ENCODE measurements at places on chromosomes 2 and 18.
A peak's percentile ranks its signal among the peaks of the same experiment; 100 is the strongest.

GRCh38 chr2:75047992-75048625 is 89.7 kb downstream of the POLE4 start:
- DNase-seq: no peak

- no peak for DNase-seq
These were observed 53.7 kb upstream of the PARD3B start for GRCh38 chr2:204491528-204491927.

DNA sequence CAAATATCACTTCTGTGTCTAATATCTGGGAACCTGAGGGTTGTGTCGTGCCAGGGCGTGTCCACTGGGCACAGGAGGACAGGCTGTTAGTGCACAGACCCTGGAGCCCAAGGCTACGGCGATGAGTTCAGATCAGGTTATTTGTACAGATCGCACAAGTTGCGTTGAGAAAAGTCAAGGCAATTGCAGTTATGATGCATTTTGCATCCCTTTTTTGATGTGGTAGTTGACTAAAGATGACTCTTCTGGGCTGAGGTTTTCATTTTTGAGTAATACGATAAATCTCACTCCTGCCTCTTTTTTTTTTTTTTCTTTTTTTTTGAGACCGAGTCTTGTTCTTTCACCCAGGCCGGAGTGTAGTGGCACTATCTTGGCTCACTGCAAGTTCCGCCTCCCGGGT is 7.2 kb downstream of the RBFA start:
- DNase-seq: no peak

- DNase-seq: no peak
These were observed 57.5 kb downstream of the ZRANB3 start for GRCh38 chr2:135473567-135473966.

- no peak for DNase-seq
These were observed 31.8 kb downstream of the CREG2 start for GRCh38 chr2:101355401-101356054.

GRCh38 chr2:173355132-173355865 is 627 bp downstream of the CDCA7 start:
- DNase-seq: peak; percentile 10

DNA sequence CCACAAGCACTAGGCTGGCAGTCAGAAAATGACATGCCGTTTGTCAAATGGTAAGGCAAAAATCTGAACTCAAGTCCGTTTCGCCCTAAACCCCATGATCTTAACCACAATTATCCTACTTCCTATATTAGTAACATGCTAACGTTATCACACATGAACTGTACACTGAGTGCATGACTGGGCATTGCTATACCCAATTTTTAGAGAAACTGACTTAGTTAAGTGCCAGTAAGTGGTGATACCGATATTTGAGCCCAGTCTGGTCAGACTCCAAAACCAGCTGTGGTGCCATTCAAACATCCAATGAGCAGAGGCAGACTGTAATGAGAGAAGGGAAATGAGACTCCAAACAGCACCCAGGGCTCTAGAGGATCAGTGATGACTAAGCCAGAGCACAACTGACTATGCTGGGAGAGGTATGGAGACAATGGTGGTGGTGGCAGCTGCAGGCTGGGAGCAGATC is 311.7 kb upstream of the PKDCC start:
- DNase-seq: no peak

- DNase-seq: no peak
These were observed 118.8 kb upstream of the DAPL1 start for GRCh38 chr2:158676295-158676694.

GRCh38 chr2:231714639-231715498 is 6.5 kb downstream of the PTMA start:
- DNase-seq: no peak

Measured in cortex of kidney (tissue), 1 donor.